ENCODE measurements at places on chromosomes 3 and 15. TPM values are rescaled to one million over a fixed set of nuclear protein-coding genes. Genes with fewer than 3 reads are reported as not detected.

DNA sequence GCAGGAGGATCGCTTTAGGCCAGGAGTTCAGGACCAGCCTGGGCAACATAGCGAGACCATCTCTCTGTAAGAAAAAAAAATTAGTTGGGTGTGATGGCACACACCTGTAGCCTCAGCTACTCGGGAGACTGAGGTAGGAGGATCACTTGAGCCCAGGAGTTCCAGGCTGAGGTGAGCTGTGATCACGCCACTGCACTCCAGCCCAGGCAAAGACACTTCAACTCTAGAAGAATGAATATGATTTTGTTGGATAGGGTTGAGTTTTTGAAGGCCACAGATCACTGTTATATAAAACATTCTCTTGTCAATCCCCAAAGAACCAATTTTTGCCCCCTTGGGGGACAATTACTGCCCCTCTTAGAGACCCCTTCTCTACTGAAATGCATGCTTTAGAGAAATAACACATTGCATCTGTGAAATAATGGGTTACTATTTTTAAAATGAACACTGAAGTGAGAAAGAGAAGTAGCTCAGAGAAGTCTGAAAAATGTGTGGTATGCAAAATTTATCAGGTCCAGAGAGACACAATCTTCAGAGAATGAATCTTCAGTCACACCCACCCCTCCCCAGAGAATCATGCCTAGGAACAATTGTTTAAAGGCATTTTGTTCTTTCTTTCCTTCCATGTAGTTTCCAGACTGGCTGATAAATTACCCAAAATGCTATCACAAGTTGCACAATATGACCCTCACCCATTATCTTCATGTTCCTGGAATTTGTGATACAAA, 42.7 kb downstream of the METTL6 start:
- DNase-seq, result no peak

DNA sequence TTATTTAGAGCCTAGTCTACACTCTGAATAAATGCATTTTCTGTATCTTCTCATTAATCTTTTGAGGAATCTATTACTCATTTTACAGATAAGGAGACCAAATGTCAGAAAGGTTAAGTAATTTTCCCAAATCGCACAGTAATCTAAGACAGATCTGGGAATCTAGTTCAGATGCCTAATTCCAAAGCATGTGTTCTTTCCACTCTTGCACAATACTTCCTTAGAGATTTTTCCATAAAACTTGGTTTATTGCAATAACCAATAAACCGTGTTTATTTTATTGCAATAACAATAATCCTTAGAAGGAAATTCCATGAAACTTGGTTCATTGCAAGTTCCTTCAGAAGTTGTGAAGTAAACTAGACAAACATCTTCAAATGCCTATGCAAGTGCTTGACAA, 17.4 kb upstream of the COL8A1 start:
- DNase-seq, result no peak

GRCh38 chr3:46380471-46381221, 9.9 kb downstream of the CCR5 start:
- DNase-seq, result no peak

- no peak for DNase-seq
These were observed 670.8 kb upstream of the NR2F2 start for GRCh38 chr15:95659656-95660055.

GRCh38 chr3:62970648-62971047, 95.4 kb upstream of the CADPS start:
- DNase-seq, result no peak

- DNase-seq, result no peak
These were observed 665.2 kb downstream of the DIPK2A start for GRCh38 chr3:144636833-144637232.

DNA sequence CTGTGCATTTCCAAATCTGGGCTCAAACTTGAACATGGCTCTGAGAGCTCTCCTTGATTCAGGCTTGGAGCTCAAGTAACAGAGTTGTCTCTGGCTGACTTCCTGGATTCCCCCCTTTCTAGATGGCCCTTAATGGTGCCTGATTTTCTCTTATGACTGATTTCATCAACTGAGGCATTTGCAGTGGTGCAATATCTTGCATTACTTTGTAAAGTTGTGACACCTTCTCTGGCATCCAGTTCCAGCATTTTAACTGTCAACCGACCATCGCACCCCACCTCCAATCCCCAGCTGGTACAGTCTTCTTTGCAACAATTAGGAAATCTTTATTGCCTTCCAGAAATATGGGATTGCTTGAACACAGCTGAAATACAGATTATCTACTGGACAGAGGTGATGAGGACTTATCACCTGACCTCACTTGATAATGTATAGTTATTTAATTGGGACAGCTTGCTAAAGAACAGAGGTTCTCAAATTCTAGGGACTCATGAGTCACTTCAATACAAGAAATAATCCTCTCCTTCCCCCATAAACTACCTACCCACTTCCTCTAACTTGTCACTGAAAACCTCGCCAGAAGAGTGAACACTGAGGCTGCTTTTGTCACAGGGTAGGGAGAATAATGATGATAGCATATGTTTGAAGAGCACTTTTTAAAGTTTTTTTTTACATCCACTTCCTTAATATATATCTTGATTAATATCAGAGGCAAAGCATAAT, 41.8 kb downstream of the FILIP1L start:
- no peak for DNase-seq

DNA sequence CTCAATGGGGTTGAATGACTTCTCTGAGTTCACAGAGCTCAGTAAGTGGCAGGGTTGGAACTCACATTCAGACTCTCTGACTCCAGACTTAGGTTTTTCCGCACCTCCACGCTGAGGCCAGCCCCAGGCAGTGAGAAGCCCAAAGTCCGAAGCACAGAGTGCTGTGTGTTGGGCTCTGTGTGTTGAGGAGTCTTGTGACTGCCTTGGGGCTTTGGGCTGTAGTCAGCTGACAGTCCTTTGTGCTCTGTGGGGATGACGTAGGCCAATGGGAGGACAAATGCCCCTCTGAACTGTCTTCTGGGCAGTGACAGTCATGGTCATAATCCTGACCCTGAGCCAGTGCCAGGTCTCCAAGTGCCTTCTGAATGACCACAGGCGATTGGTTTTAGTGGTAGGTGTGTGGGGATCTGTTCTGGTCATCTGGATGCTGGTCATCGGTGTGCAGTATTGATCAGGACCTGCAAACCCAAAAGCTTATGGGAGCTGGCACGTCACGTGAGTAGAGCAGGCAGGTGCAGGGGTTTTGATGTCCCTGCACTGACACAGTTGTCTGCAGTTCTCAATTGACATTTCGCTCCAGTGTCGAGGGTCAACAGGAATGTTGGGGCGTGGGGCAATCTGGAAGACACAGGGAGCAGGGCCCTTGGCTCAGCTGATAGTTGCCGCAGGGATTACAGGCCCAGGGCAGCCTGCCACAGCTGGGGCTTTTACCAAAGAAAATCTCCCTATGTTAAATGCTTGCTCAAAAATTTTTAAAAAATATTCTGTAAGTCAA, 45.3 kb downstream of the CAPN3 start:
- DNase-seq, result no peak

Gene TMIE
- 0.51 TPM for total RNA-seq

Gene ACSBG1
- total RNA-seq, result not detected

Gene SEMA6D
- total RNA-seq, result 9.9 TPM

Gene LYZL4
- not detected for total RNA-seq

Gene CD200R1
- 0.51 TPM for total RNA-seq
